ENCODE measurements at places on chromosomes 5 and 9. TPM values are rescaled to one million over a fixed set of nuclear protein-coding genes. Genes with fewer than 3 reads are reported as not detected.

GRCh38 chr5:157359356-157360055 is 93.6 kb downstream of the CYFIP2 start:
- no peaks in the 10 kb centered on the region for H3K36me3 ChIP-seq
- H3K27me3 ChIP-seq: no peaks in the 10 kb centered on the region
- H3K27ac ChIP-seq: no peak overlapping the region
- no peaks in the 10 kb centered on the region for H3K4me1 ChIP-seq
- DNase-seq: no peak
- no peak overlapping the region for H3K4me3 ChIP-seq

DNA sequence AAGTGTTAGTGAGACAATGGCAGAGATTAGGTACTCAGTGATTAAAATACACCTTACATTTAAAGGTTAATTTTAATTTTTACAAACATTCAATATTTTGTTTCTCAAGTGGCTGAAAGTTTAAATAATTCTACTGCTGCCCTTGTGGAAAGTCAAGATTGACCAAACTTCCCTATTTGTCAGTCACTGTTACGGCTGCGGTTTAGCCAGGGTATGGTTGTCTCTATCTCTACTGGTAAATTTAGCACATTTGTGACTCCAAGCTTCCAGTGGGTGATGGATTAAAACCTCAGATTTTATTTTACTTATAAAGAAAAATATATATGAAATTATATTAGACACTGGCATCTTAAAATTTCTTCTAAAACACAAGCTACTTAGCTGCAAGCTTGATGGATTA is 368.4 kb downstream of the CDH18 start:
- no peaks in the 10 kb centered on the region for H3K36me3 ChIP-seq
- H3K27me3 ChIP-seq: no peaks in the 10 kb centered on the region

DNA sequence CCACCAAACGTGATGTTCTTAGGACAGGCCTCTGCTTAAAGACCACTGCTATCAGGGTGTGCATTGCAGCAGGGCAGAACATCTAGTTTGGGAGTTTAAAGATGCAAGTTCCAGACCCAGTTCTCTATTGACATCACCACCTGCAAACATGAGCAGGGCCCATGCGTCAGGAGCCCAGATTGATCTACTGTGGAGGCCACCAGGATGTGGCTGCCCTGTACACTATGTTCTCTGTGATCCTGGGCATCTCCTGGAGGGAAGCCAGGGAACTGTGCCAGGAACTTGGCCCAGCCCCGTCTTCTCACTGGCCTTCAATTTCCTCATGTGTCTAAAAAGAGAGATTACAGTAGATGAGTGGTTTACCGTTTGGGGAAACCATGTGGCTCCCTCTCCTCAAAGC is 87.1 kb downstream of the PDE6A start:
- DNase-seq: peak; percentile 38
- no peak overlapping the region for H3K27ac ChIP-seq
- no peak overlapping the region for H3K4me3 ChIP-seq

The CMYA5 gene
- 41.5 TPM for total RNA-seq

The C5orf52 gene
- total RNA-seq: not detected
